ENCODE measurements at places on chromosomes 11 and 22.

- DNase-seq, result no peak
Measured at GRCh38 chr22:37521236-37521739, 2.1 kb upstream of the CARD10 start.

GRCh38 chr22:30325065-30325720 lies 1.5 kb downstream of the TBC1D10A start:
- DNase-seq, result no peak

- no peak for DNase-seq
Measured at GRCh38 chr22:40533712-40534378, 102.7 kb downstream of the MRTFA start.

GRCh38 chr11:1150769-1151365 lies 6.9 kb upstream of the MUC5AC start:
- DNase-seq, result no peak

DNA sequence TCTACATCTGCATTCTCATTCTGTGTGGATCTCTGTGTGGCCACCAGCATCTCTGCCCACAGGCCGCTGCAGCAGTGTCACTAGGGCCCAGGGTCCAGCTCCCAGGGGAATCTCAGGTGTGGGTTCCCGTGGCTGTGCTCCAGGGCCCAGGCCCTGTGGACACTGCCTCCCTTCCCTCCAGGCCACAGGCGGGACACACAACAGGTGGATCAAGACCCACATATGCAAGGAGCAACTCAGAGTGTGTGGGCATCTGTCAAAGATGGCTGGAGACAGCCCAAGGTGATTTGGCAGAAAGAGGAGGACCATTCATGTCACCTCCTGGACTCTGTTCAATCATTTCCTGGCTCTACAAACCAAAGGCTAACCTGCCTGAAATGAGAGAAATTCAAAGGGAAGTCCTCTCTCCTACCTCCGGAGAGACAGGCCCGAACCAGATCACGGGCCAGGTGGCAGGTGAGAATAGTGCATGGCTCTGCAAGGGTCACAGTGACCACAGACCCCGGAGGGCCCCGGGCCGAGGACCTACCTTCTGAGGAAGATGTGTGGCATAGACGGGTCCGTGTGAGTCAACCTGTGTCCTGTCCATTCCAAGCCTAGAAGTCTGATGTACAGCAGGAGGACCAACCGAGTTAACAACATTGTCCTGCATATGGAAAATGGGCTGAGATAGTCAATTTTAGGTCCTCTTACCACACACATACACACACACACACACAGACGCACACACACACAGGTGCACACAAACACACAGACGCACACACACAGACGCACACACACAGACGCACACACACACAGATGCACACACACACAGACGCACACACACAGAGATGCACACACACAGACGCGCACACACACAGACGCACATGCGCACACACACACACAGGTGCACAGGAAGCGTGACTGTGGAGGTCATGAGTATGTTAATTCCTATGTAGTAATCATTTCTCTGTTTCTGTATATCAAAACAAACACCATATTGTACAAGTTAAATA lies 1068.5 kb downstream of the BRD1 start:
- DNase-seq, result no peak
